Activated CD4-positive, alpha-beta memory T cell treated with anti-CD3 and anti-CD28 coated beads for 36 hours (primary cell): ENCODE measurements at places on chromosomes 13 and 19. TPM values are rescaled to one million over a fixed set of nuclear protein-coding genes. Genes with fewer than 3 reads are reported as not detected.

- DNase-seq: peak; percentile 85
- H3K27ac ChIP-seq: peak overlapping the region; percentile 93
- H3K36me3 ChIP-seq: no peaks in the 10 kb centered on the region
- H3K4me3 ChIP-seq: peak overlapping the region; percentile 55
- H3K27me3 ChIP-seq: no peaks in the 10 kb centered on the region
Observed at GRCh38 chr19:29836409-29836825, 24.6 kb downstream of the CCNE1 start.

DNA sequence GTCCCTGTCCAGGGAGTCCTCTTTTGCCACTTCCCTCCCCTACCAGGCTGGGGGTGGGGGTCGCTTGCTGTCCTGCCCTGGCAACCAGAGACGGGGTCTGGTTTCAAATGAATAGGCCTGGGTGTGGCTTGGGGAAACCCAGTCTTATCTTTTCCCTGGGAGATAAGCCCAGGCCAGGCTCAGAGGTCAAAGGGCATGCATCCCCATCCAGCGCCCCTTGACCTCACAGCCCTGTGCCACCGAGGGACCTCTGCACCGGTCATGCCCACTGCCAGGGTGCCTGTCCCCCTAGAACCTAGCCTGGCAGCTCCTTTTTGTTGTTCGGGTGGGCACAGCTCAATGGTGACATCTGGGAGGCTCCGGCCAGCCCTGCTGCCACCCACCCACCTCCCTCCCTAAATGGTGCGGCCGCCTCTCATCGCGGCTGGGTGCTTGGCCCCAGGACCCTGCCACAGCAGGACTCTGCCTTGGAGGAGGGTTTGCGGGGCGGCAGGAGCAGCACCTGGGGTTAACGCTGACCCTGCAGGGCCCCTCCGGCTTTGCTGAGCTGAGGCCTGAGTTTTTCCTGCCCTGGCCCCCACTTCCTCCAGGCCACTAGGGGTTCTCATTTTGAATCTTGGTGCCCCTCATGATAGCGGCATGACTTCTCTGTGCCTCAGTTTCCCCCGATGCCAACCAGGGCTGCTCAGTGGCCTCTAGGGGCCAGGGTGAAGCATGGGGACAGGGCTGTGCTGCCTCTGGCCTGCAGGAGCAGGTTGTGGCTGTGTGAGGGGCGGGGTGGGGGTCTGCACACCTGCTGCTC, 2.9 kb upstream of the CERS1 start:
- H3K27me3 ChIP-seq: peaks cover 22% of the 10 kb centered on the region
- H3K4me3 ChIP-seq: no peak overlapping the region
- no peak for DNase-seq
- H3K4me1 ChIP-seq: peaks cover 5% of the 10 kb centered on the region
- H3K36me3 ChIP-seq: peaks cover 15% of the 10 kb centered on the region
- H3K27ac ChIP-seq: no peak overlapping the region

DNA sequence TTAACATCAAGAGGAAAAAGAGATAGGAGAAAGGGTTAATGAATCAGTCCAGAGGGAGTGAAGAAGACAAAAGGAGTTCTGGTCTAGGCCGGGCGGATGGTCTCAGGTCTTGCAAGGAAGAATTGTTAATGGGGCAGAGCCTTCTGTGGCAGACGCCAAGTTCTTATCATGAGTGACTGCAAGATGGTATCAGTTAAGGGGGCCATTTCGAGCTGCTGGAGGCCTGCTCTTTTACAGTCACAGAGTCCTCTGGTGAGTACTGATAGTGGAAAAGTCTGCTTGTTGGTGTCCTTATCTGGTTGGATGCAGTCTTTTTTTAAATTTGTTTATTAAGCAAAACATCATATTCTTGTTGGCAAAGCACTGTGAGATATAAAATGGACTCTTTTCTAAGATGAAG, 590.9 kb upstream of the SGCG start:
- H3K36me3 ChIP-seq: no peaks in the 10 kb centered on the region
- H3K27me3 ChIP-seq: no peaks in the 10 kb centered on the region

DNA sequence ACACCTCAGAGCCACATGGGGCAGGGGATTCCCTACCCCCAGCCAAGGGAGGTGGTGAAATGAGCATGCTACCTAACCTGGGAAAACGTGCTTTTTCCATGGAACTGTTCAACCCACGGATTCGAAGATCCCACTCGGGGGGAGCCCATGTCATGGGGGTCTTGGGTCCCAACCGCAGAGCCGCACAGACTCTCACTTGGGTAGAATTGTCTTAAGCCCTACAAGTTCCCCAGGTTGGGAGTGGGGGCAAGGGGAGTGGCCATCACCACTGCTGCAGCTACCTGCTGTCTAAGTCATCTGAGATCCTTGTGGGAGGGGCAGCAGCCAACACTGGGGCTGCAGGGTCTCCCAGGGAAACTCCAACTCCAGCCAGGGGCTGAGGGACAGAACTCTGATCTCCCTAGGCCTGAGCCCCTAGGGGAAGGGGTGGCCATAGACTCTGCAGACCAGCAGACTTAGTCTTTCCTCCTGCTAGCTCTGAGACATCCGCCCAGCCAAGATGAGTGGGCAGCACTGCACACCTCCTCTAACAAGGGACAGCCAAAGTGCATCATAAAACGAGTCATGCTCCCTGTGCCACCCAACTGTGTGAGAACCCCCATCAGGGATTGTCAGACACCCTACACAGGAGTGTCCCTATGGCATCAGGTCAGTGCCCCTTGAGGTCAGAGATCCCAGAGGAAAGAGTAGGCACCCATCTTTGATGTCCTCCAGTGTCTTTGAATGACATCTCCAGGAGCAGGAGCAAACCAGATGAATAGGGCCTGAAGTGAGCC, 610.4 kb upstream of the SLITRK6 start:
- H3K27me3 ChIP-seq: no peaks in the 10 kb centered on the region
- H3K4me3 ChIP-seq: no peak overlapping the region
- no peak for DNase-seq
- no peak overlapping the region for H3K27ac ChIP-seq
- H3K36me3 ChIP-seq: no peaks in the 10 kb centered on the region
- H3K4me1 ChIP-seq: no peaks in the 10 kb centered on the region

DNA sequence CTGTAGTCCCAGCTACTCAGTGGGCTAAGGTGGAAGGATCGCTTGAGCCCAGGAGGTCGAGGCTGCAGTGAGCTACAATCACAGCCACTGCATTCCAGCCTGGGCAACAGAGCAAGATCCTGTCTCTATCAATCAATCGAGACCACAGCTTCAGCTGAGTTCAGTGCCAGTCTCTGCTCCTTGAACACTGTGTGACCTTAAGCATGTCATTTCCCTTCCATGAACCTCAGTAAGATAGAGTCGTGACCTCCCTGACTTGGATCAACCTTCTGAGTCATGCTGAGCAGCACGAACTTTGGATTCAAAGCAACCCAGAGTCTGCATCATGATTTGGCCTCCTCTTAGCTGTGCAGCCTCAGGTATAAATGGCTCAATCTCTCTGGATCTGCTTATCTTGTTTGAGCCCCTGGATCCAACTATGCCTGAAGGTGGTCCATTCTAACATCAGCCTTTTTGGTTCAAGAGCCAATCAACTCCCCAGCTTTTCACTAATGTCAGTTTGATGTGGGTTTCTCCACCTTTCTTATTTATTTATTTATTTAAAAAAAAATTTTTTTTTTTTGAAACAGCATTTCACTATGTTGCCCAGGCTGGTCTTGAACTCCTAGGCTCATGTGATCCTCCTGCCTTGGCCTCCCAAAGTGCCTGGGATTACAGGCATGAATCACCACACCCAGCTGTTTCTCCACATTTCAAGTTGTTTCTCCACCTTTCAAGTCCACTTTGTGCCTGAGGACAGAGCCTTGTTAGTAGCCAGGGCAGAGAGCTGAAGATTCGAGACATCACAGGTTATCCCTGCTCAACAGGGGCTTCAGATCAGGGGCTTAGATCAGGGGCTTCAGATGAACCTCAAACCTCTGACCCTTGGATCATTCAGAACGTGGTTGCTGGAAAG, 26.4 kb downstream of the PTPRS start:
- no peak for DNase-seq
- no peak overlapping the region for H3K27ac ChIP-seq
- no peaks in the 10 kb centered on the region for H3K36me3 ChIP-seq
- no peak overlapping the region for H3K4me3 ChIP-seq
- H3K4me1 ChIP-seq: no peaks in the 10 kb centered on the region
- peaks cover 10% of the 10 kb centered on the region for H3K27me3 ChIP-seq

DNA sequence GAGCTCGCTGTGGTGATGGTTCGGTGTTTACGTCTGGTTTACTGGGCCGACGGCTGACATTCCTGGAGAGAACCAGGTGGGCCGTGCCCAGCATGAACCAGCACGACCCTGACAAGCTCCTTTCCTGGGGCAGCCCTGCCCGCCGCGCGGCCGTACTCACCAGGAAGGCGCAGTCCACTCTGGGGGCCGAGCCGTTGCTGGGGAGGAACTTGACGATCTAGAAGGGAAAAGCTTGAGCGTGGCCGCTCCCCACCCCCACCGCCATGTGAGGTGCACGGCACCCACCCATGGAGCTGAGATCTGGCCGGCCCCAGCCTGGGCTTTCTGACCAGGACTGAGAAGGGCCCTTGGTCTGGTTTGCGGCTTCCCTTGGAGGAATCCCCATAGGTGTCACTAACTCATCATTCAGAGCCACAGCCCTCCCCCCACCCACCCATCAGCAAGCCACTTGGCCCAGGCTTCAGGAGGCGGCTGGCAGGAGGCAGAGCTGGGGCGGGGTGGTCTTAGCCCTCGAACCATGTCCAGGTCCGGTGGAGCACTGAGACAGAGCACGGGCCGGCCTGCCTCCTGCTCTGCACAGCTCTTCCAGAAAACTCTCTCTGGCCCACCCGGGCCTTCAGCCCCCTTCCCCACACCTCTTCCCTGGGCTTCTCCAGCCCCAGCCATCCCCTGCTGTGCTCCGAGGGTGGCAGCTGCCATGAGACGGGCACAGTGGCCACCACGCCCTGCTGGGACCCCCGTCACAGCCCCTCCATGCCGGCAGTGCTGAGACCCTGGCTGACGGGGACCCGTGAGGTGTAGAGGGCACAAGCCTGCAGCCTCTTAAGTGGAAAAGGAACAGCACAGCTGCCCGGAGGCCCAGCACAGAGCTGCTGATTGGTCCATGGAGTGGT, 6.2 kb downstream of the ATP4B start:
- H3K4me1 ChIP-seq: peaks cover 4% of the 10 kb centered on the region
- no peaks in the 10 kb centered on the region for H3K27me3 ChIP-seq
- H3K4me3 ChIP-seq: no peak overlapping the region
- DNase-seq: peak; percentile 3

DNA sequence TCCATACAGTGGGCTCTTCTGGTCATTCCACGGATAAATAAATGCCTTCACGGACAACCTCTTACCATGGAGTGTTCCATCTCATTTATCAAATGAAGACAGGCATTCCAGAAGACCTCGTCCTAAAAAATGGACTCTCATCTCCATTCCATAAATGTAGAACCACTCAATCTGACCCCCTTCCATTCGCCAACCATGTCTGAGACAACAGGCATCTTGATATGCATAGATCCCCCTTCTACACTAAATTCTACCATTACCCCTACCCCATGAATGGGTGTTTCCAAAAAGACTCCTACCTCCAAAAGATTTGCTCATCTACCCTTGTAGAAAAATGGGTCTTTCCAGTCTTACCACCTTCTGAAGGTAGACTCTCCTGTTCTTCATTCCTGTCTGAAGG, 9.0 kb downstream of the RASIP1 start:
- no peak for DNase-seq
- H3K4me3 ChIP-seq: no peak overlapping the region
- H3K27me3 ChIP-seq: no peaks in the 10 kb centered on the region
- no peak overlapping the region for H3K27ac ChIP-seq

DNA sequence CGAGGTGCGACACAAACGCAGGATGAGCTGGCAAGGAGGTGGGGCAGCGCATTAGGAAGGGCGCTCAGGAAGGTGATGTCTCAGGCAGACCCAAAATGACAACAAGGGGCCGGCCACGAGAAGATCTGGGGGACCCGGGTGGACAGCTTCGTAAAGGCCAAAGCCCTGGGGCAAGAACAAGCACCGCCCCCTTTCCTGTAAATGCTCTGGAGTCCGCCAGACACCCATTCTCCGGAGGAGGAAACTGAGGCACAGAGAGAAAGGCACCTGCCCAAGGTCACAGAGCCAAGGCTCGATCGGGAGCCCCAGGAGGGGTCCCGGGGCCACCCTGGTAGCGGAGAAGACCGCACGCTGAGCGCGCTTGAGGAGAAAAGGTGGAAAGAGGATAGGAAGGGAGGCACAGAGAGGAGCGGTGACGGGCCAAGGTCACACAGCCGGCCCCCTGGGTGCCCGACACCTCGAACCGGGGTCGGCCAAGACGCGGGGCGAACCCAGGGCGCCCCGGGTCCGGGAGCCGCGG, 571 bp downstream of the SAFB2 start:
- DNase-seq: peak; percentile 50
- H3K27ac ChIP-seq: peak overlapping the region; percentile 92
- H3K4me1 ChIP-seq: peaks cover 66% of the 10 kb centered on the region
- H3K4me3 ChIP-seq: peak overlapping the region; percentile 100
- H3K27me3 ChIP-seq: peaks cover 3% of the 10 kb centered on the region

DNA sequence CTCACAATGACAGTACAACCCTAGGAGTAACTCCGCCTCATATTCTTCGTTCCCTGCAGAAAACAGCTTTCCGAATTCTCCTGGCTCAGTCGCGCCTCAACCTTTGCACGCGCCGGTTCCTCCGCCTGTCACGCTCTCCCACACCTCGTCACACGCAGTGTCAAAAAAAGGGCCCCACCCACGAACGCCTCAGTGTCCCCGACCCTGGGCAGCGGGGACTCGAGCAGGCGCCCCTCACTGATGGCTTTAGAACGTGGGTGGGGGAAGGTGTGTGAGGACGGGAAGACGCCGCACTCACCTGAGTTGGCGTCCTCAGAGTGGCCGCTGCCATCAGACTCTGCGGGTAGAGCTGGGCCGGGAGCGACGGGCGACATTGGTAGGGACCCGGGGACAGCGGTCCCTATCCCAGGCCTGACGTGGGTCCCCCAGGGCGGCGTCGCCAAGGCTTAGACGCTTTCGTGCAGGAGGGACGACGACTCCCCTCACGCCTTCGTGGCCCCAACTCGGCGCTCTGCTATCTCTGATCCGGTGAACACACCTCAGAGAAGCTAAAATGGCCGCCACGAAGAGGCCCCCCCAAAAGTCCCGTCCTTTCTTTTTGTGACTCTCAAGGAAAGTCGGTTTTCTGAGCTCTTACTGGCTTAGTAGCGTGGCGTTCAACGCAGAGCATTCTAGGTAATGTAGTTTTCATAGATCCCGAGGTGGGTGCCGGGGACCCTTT, at the start of gene ZNF154:
Gene ZNF154, minus strand, starts transcription at position 564 of the 721 bp plus-strand sequence. Its CDS starts 233 bp downstream, at position 331.
- peak within 1 kb of the TSS; percentile 59 for H3K4me3 ChIP-seq
- H3K27ac ChIP-seq: peak within 1 kb of the TSS; percentile 6
- H3K36me3 ChIP-seq: peaks cover 60% of the 10 kb centered on the region

DNA sequence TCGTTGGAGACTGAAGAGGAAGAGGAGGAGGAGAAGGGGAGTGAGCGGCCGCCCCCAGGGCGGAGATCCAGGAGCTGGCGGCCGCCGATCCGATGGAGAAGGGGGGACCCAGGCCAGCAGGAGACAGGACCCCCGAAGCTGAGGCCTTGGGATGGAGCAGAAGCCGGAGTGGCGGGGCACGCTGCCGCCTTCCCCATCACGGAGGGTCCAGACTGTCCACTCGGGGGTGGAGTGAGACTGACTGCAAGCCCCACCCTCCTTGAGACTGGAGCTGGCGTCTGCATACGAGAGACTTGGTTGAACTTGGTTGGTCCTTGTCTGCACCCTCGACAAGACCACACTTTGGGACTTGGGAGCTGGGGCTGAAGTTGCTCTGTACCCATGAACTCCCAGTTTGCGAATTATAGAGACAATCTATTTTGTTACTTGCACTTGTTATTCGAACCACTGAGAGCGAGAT, 1.8 kb downstream of the GADD45B start:
- H3K4me3 ChIP-seq: peak overlapping the region; percentile 93
- DNase-seq: peak; percentile 43
- peaks cover 3% of the 10 kb centered on the region for H3K27me3 ChIP-seq
- peaks cover 18% of the 10 kb centered on the region for H3K4me1 ChIP-seq
- H3K36me3 ChIP-seq: peaks cover 32% of the 10 kb centered on the region

SMIM17 gene
- not detected for total RNA-seq

NOVA2 gene
- not detected for total RNA-seq

ZNF506 gene
- 39.3 TPM for total RNA-seq

SLITRK1 gene
- not detected for total RNA-seq

FAM216B gene
- not detected for total RNA-seq

CNMD gene
- total RNA-seq: not detected
